ENCODE measurements at places on chromosomes 3 and 15.

- DNase-seq: peak; percentile 58
Measured at GRCh38 chr3:129039271-129040038, 21.1 kb upstream of the GP9 start.

DNA sequence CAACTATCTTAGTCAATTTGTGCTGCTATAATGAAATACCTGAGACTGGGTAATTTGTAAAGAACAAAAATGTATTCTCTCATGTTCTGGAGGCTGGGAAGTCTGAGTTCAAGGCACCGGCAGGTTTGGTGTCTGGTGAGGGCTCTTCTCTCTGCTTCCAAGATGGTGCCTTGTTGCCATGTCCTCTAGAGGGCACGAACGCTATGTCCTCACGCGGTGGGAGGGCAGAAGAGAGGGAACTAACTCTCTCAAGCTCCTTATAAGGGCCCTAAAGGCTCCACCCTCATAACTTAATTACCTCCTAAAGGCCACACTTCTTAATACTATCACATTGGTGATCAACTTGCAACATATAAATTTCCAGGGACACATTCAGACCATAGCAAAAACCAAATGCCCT is 108.4 kb downstream of the ADAMTSL3 start:
- no peak for DNase-seq

- no peak for DNase-seq
Measured at GRCh38 chr3:40387001-40387894, at the start of gene ENTPD3. TSS of gene ENTPD3 (plus strand) at chr3:40387184. CDS start at chr3:40388058, 874 bp downstream.

DNA sequence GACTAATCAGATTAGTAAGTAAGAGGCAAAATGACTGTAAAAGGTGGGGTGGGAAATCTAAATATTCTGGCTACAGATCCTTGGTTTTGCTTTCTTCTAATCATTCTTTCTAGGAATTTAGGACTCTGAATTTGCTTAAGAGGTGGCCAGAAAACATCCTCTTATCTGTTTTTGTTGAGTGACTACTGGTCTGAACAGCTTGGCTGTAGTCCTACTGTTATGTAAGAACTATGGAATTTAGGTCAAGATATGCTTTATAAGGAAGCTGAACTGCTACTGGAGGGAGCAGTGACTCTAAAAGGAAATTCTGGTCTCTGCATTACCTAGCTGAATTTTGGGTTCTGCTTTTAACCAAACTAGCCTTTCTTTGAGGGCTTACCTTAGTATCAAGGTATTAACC is 33.5 kb upstream of the CSPG5 start:
- DNase-seq: no peak

DNA sequence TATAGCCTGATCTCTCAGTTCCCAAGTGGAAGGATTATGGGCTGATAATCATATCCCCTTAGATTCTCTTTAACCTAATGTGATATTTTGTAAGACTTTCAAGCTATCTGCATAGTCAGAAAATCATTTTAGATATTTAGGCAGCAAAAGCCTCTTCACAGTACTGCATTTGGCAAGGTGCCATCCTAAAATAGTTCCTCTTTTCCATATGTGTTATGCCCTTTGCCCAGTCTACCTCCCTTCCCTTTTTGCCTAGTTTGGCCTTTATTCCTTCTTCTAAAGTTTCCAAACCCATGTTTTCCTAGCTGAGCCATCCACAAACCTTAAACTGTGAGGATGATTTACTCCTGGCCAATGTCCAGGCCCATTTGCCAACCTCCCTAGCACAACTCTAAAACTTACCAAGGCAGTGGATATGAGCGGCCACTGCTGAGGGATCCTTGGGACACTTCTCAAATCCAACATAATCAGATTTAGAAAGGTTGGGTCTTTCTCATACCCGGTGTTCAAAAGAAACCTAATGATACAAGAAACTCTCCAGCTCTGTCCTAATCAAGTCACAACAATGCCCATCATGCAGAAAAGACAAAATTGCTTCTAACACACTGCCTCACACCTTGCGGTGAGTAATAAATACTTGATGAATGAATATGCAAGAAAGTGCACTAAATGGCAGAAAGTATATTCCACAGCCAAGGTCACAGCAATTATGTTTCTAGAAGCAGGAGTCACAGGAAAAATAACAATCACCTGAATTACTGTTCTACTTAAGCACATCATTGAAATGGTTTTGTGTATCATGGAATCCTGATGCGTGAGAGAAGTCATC is 493.9 kb downstream of the NLGN1 start:
- no peak for DNase-seq

- peak; percentile 55 for DNase-seq
Measured at GRCh38 chr15:71691458-71692417, 118.6 kb upstream of the NR2E3 start.

DNA sequence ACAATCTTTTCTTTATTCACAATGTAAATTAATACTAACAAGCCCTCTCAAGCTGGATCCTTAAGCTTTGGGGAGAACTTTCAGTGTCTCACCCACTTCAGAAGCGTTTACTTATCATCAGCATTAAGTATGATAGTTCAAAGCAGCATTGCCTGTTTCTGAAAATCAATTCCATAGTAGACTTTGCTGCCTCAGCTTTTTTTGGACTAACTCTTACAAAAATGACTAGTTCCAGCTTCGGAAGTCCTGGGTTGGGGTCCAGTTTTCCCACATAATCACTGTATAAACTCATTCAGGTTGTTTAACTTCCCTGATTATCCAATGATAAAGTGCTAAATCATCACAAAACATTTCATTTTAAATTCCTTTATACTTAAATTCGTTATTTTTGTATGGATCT is 114.4 kb downstream of the NR2F2 start:
- no peak for DNase-seq

GRCh38 chr3:37330466-37330865 is 156.1 kb upstream of the LRRFIP2 start:
- no peak for DNase-seq

DNA sequence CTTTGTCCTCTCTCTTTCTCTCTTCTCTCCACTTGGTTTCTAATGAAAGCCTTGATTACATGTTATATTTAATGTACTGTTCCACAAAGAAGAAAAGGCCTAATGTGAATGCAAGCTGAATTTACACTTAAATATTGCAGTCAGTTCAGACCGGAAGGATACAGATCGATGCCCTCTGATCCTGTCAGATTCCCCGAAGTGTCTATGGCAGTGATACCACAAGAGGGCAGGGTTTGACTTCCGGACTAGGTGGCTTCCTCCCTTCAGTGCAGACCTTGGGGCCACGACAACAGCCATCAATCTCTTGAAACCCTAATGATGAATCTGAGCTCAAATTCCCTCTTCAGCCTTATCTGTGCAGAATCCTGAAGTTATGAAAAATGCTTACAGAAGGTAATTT is 29.5 kb downstream of the AGTR1 start:
- peak; percentile 19 for DNase-seq

- no peak for DNase-seq
Measured at GRCh38 chr3:8657804-8658305, 13.3 kb upstream of the SSUH2 start.

DNA sequence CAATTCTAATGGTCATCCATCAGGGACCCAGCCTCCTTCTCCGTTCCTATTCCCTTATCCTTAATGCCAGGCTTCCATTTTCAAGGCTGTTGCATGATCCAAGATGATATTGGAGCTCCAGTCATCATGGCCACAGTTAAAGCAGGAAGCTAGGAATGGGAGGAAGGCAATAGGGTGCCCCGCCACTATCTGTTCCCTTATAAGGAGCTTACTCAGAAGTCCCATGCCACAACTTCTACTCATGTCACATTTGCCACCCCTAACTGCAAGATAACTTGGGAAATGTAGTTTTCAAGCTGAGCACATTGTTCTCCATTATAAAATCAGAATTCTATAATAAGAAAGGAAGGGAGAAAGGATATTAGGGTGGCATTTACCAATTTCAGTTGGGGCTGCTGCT is 38.6 kb upstream of the SPSB4 start:
- no peak for DNase-seq

DNA sequence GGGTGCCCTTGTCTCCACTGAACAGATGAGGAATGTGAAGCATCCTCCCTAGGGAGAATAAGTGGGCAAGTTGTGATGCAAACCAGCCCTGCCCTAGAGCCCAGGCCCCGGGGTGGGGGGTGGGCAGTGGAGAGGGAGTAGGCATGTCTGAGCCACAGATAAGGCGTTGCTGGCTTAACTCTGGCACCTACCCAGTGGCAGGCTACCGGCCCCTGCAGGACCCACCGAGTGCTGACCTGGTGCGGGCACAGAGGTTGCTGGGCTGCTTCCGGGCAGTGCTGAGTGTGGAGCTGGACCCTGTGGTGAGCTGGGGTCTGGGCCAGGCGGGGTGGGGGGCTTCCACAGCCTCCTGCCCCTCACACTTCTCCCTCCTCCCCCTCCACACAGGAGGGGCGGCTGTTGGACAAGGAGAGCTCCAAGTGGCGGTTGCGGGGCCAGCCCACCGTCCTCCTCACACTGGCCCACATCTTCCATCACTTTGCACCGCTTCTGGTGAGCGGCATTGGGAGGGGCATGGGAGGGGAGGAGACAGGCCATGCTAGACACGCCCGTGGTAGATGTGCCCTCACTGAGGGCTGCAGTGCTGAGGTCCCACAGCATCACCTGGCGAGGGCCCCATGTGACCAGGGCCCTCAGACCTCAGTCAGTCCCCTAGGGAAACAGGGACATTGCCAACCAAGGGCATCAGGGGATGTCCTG is 10.1 kb downstream of the RNF123 start:
- no peak for DNase-seq

DNA sequence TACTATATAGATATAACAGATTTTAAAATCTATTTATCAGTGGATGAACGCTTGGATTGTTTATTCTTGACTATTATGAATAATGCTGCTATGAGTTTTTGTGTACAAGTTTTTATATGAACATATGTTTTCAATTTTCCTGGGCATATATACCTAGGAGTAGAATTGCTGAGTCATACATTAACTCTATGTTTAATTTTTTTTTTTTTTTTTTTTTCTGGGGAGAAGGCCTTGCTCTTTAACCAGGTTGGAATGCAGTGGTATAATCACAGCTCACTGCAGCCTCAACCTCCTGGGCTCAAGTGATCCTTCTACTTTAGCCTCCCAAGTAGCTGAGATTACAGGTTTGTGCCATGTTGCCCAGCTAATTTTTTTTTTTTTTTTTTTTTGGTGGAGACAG is 9.1 kb downstream of the CIDEC start:
- no peak for DNase-seq

- DNase-seq: no peak
Measured at GRCh38 chr15:38853608-38854007, 289.0 kb upstream of the RASGRP1 start.

DNA sequence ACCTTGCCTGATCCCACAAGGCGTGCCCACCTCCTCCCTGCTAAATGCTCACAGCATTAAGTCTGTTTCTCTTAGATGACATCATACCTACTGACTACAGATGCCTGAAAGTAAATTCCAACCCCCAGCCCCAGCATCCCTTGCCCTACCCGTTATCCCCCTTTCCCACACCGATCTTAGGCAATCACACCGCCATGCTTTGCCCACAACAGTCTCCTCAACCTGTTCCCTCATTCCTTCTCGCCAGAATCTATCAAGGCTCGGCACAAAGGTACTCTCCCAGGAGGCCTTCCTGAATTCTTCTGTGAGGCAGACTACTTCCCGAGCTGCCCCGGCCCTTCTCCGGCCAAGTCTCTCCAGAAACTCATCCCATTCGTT is 789 bp upstream of the SEC61A1 start:
- no peak for DNase-seq

DNA sequence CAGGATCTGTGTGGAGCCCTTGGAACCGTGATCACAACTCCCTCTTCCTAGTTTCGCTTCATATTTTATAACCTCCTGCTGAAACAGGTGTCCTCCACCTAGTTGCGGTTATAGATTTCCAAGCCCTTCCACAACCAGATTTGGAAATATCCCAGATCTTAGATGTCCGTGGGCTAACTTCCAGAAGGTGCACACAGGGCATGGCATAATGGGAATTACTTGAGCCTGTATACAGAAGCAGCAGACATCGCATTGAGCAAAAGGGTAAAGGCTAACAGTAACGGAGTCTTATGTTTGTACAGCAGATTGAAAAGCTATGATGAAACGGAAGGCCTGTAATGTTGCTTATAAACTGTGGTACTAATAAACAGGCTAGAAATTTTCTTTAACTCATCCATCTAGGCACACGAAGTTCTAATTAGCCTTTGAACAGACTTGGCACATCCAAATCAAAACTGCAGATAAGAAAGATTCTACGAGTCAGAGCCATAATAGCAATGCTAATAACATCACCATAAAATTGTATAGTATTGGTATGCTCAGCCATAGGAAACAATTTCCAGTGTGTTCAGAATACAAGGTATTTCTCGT is 1.2 kb upstream of the USF3 start:
- no peak for DNase-seq

DNA sequence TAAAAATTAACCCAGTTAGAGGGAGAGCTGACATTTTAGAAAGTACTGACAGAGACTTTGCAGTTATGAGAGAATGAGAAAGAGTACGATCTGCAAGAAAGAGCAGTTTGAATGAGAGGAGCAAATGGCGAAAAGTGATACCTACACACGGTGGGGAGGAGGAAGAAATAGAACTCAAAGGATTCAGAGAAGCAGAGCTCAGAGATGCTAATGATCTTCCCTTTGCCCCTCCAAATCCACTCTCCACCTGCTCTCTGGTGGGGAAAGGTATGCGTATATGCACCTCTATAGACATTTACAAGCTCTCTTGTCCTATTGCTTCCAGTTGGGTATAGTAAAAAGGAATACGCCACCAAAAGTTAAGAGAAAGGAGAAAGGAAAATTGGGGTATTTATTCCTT is 123.3 kb upstream of the TTC14 start:
- DNase-seq: peak; percentile 19

- DNase-seq: no peak
Measured at GRCh38 chr3:187708696-187709095, 6.3 kb upstream of the RTP2 start.

DNA sequence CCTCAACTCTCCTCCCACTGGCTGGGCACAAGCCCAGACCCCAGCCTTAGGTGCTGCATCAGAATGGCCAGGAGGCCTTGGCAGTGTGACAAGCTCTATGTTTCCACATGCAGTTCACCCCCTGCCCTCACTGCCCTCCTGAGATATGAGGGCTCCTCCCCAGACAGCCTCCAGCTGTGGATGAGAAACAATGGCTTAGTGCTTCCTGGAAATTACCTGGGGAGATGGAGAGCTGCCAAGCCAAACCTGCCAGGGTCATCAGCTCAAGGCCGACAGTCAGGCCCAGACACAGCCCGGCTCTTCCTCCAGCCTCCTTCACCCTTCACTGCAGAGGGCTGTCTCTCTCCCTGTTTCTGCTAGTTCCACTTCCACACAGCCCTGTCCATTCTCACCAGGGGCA is 76.3 kb downstream of the MYLK start:
- DNase-seq: no peak

DNA sequence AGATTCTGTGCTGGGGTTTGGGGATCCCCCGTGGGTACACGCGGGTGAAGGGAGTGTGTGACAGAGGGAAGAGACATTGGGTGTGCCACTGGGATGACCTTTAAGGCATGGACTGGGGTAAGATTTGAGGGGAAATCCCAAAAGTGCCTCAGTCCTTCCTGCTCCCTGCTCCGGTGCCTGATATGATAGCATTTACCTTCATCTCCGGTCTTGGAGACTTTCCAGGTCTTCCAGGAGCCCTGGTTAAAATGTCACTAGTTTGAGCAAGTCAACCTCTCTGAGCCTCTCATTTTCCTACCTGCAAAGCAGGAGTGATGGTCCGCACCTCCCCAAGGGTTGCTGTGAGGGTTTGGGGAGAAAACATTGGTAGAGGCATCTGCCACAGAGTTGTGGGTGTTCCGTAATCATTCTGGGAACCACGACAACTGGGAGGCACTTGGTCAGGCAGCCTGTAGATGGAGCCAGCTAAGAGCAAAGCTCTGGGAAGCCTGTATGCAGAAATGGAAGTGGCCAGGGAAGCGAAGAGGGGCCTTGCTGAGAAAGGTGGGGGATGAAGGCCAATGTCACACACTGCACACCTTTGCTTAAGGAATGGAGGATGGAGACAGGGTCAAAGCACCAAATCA is 33.9 kb upstream of the KIF23 start:
- no peak for DNase-seq
